ENCODE measurements at places on chromosomes 1 and 21.

GRCh38 chr1:21262293-21263051 is 27.8 kb downstream of the ECE1 start:
- no peak for DNase-seq

GRCh38 chr1:203177036-203177405 is 1.4 kb upstream of the MYBPH start:
- no peak for DNase-seq

- DNase-seq, result no peak
Measured at GRCh38 chr1:117641536-117641935, 35.7 kb downstream of the TENT5C start.

DNA sequence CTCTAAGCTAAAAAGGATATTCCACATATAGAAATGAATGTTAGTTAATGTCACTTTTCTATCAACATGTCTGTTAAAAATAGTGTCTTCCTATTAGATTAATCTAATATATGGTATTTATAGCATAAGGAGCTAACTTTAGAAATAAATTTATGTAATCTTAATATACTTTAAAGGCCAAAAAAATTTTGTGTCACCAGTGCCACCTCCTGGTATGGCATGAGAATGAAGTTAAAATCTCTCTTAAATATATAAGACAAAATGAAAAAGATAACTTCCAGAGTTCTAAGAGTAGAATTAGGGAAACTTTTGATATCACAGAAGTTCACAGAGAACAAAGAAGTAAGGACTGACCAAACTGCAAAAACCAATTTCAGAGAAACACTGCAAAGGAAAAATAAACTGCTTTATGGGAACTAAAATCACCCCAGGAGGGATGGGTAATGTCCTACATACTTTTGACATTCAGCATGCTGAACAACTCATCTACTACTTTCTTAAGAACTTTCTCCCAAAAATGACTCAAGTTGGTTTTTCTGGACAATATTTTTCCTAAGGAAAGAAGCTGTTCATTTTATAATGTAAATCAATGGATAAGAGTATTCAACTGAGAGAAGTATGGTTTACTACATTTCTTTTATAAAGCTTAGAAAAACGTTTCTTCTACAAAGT is 82.8 kb downstream of the TRIM33 start:
- DNase-seq, result no peak

- no peak for DNase-seq
Measured at GRCh38 chr1:6397844-6398441, 4.4 kb upstream of the ACOT7 start.

DNA sequence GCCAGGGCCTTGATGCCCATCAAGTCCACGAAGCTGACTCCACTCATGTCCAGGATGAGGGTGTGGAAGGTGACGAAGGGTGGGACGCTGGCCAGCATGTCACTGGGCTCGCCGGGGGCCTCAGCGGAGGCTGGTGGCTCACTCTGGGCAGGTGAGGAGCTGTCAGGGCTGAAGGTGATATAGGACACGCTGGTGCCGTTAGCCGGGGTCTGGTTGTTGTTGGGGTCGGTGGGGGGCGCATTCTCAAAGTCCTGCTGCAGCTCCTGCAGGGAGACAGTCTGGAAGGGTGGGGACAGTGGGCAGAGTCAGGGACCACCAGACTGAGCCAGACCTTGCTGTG is 21.7 kb downstream of the SLC26A9 start:
- no peak for DNase-seq

DNA sequence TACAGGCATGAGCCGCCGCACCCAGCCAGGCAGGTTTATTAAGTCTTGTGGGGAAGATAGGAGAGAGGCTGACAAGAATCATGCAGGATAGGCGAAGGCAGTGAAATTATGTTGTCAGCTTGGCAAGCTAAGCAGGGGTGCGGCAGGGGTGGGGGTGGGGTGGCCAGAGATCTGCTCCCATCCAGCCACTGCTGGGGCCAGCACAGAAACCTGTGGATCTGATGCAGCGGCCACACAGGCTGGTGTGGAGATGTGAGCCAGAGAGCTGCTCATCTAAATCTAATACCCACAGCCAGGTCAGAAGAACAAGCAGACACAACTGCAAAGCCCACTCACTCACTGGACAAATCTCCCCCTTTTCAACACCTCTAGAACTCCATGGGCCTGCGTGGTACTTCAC is 68.7 kb downstream of the KCTD3 start:
- DNase-seq, result no peak

GRCh38 chr21:27094184-27094948 is 127.5 kb upstream of the ADAMTS5 start:
- no peak for DNase-seq
